ENCODE measurements at places on chromosomes 6 and 20. TPM values are rescaled to one million over a fixed set of nuclear protein-coding genes. Genes with fewer than 3 reads are reported as not detected.

LHFPL5 gene
- not detected for total RNA-seq

TIAM2 gene
- total RNA-seq: 5.6 TPM

ERVFRD-1 gene
- total RNA-seq: not detected

SFT2D1 gene
- 43.4 TPM for total RNA-seq

SDHAF4 gene
- total RNA-seq: 3.9 TPM

DLL1 gene
- total RNA-seq: 0.45 TPM

RNF182 gene
- 5.1 TPM for total RNA-seq

LBP gene
- 1.2 TPM for total RNA-seq

SLC22A1 gene
- total RNA-seq: 1.7 TPM

BCAS4 gene
- total RNA-seq: 30.7 TPM

SLC13A3 gene
- total RNA-seq: not detected

BNIP5 gene
- not detected for total RNA-seq

TNF gene
- not detected for total RNA-seq

TCF15 gene
- total RNA-seq: not detected

C20orf204 gene
- 0.33 TPM for total RNA-seq

GRM1 gene
- 0.02 TPM for total RNA-seq

OR2H2 gene
- total RNA-seq: not detected

ANKRD66 gene
- not detected for total RNA-seq

C6orf141 gene
- total RNA-seq: 11.5 TPM

AKIRIN2 gene
- total RNA-seq: 33.7 TPM

CDH22 gene
- total RNA-seq: 0.03 TPM

F13A1 gene
- total RNA-seq: not detected

MLN gene
- total RNA-seq: not detected

GINS1 gene
- total RNA-seq: 32.2 TPM

CDSN gene
- not detected for total RNA-seq

FLRT3 gene
- total RNA-seq: 1.3 TPM

XKR7 gene
- not detected for total RNA-seq

GSTA3 gene
- total RNA-seq: not detected

TREM2 gene
- total RNA-seq: not detected

BPIFB2 gene
- not detected for total RNA-seq

VSX1 gene
- total RNA-seq: 0.43 TPM

PRDM13 gene
- total RNA-seq: 0.84 TPM

HRH3 gene
- not detected for total RNA-seq

HLA-DOA gene
- total RNA-seq: not detected

TEAD3 gene
- 6.7 TPM for total RNA-seq

GABRR2 gene
- total RNA-seq: not detected

OPN5 gene
- total RNA-seq: not detected

MUCL3 gene
- total RNA-seq: 0.09 TPM

REPS1 gene
- 29.1 TPM for total RNA-seq

MMP24 gene
- total RNA-seq: 34.6 TPM

IMPG1 gene
- total RNA-seq: not detected

IL17A gene
- not detected for total RNA-seq

CLVS2 gene
- 0.15 TPM for total RNA-seq

All from A549 treated with GW870086 at 1 μM for 4 hours (cell line).